ENCODE measurements at places on chromosomes 4 and X. TPM values are rescaled to one million over a fixed set of nuclear protein-coding genes. Genes with fewer than 3 reads are reported as not detected.

DNA sequence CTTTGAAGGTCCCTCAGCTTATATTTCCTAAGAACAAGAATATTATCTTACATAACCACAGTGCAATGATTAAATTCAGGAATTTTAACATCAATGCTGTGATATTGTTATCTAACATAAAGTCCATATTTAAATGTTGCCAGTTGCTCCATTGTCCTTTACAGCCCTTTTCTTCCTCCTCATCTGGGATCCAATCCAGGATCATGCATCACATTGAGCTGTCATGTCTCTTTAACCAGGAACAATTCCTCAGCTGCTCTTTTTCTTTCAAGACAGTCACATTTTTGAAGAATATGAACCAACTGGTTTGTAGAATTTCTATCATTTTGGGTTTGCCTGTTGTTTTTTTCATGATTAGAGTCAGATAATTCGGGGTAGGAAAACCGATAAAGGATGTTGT lies 12.0 kb downstream of the TMSB4X start:
- DNase-seq, result no peak

- DNase-seq, result no peak
These were observed 672.7 kb downstream of the CCSER1 start for GRCh38 chr4:90799895-90800294.

DNA sequence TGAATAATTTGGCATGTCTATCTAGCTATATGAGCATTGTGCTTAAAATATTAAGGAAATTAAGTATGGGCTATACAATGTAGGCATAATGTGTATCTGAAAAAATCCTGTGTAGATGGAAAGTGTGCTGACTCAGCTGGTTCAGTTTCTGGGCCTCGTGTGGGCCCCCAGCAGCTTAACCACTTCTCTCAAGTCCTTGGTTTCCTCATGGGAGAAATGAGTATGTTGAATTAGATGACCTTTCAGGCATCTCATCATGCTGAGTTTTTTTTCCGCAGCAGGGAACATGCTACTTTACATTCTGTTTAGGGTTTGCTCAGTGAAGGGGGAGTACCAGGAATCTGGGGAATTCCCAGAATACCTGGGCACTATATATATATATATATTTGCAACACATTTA lies 30.5 kb downstream of the RHOH start:
- peak; percentile 56 for DNase-seq

DNA sequence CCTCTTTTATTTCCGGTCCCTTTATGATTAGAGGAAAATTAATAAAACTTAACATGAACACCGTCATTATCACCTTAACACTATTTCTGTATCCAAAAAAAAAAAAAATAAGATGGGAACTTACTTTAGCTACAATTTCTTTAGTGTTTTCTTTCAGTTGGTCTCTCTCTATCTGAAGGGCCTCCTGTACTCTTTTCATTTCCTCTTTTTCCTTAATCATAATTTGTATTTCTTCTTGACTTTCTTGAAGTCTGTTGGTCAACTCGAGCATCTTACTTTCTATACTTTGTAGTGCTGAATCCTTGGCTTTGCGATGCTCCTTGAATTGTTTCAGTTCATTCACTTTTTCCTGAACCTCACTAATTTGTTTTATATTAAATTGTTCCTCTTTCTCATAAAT lies 45.3 kb upstream of the BDH2 start:
- no peak for DNase-seq

GRCh38 chr4:84691170-84691691 lies 108.3 kb downstream of the CDS1 start:
- DNase-seq, result peak; percentile 43

- no peak for DNase-seq
These were observed 434.3 kb upstream of the RASGEF1B start for GRCh38 chr4:81905971-81906370.

GRCh38 chrX:153411988-153412574 lies 809 bp downstream of the ZFP92 start:
- DNase-seq, result no peak

DNA sequence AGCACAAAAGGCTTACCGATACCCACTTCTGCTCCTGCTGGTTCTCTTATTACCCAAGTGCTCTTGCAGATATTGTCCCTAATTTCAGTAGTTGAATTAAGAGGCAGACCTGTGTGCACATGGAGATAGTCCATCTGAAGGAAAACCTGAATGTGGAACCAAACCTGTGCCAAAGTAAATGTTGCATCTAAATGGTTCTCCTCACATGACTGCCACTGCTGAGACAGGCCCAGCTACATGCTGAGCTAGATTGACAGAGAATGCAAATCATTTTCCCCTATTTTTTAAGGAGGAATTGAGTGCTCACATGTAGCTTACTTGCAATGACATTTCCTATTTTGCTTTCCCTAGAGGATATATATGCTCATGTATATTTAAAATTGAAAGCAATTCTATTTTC lies 609.1 kb upstream of the TECRL start:
- no peak for DNase-seq

- DNase-seq, result no peak
These were observed 10.1 kb downstream of the CISD2 start for GRCh38 chr4:102878901-102879300.

GRCh38 chrX:120308558-120308957 lies 2.7 kb downstream of the TMEM255A start:
- peak; percentile 31 for DNase-seq

DNA sequence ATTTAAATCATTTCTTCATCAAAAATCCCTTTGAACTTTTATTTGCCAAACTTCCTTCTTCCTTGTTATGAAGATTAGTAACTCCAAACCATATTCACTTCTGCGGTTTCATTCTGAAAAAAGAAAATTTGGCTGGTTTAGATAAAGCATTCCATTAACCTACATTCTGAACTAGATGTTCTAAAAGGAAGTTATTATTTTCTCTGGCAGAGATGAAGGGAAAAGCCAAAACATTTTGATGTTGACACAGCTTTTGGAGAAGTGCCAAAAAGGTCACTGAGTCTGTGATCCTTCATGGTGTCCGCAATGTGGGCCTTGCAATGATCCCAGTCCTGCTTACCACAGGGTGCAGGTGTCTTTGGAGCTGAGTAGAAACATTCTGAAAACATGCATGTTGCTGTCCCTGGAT lies 36.0 kb downstream of the CXCL8 start:
- DNase-seq, result peak; percentile 50

- DNase-seq, result no peak
These were observed 149.4 kb downstream of the NDST4 start for GRCh38 chr4:114964026-114964425.

- DNase-seq, result no peak
These were observed 28.3 kb upstream of the NKX6-1 start for GRCh38 chr4:84527391-84527790.

DNA sequence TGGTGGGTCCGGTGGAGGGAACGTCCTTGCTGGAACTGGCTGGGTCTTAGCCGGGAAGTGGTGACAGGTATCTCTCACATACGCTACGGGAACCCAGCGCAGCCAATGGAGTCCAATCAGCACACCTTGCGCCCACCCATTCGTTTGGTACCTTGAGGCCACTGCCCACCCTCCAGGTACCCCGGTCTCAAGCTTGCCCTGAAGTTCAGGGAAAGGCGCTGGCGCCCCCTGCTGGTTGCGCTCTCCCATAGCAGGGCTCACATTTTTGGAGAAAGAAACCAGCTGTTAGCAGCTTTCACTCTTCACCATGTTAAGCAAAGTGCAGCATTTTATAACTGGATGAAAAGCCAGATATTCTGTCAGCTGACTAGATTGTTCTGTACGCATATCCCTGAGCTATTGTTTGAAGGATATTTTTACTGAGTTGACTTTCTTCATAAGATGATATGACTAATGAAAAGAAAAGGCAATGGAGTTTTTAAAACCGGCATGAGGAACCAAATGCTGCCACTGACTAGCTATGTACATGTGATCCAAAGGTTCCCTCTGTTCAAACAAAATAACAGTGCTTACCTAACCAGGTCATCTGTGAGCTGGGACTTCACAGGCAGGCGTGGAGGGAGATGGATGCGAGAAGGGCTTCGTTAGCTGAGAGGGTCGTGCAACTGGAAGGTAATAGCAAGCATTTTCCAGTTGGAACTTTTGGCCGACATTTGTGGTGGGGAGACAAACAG lies 43.7 kb downstream of the OTOP1 start:
- DNase-seq, result no peak

GRCh38 chr4:33054656-33055196 lies 2334.6 kb downstream of the PCDH7 start:
- peak; percentile 54 for DNase-seq

DNA sequence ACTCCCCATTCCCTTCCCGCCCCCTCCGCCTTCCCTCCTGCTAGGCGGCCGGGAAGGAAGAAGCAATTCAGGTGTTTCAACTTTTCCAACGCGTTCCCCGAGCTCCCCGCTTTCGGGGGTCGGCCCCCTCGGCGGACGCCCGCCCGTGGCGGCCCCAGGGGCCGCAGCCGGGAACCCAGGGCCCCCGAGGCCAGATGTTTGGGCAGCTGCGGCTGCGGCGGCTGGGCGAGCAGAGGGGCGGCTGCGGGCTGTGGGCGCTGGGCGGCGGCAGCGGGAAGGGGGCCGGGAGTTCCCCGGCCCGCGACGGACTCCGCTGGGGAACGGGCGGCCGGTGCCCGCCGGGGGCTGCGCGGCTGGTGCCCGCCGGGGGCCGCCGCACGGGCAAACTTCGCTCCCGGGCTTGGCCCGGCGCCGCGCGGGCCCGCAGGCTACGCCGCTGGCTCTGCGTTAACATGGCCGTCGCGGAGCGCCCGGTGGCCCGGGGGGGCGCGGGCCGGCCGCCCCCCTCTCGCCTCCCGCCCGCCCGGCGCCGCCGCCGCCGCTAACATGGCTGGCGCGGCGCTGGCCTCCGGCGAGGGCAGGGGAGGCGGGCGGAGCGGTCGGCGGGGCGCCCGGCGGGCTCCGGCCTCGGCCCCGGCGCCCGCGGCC lies 510 bp downstream of the HMGB3 start:
- peak; percentile 9 for DNase-seq

DNA sequence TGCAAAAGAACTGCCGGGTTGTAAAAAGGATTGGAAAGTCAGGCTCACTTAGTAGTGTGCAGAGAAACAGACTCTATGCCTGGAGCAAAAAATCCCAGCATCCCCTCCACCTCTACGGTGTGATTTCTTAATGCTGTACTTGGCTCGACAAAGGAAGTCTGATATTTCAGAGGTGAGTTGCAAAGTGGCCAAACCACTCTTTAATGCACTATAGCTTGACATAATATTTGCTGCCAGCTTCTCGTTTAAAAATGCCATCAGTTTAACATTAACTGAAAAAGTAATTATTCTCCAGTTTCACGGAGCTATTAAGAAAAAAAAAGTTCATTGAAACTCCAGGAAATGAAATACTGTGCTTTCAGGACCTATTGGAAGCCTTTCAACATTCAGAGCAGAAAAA lies 448.3 kb upstream of the ZFP42 start:
- peak; percentile 86 for DNase-seq

DNA sequence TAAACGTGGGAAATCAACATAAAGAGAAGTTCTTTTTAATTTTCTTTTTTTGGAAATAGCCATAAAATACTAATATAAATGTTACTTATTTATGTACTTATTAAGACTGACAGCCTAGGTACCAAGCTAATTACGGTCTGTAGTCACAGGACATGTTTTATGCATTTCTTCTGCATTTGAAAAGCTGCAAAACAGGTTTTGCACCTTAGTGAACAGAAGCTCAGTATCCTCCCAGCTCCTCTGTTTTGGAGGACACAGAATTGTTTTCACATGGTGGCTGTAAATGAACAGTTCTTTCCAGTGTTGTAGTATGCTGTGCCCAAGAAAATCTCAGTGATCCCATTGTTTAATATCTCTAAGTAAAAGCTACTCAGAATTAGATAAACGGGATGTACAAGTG lies 1788.0 kb upstream of the TENM3 start:
- DNase-seq, result no peak

GRCh38 chr4:64715741-64716140 lies 306.5 kb upstream of the TECRL start:
- DNase-seq, result no peak

DNA sequence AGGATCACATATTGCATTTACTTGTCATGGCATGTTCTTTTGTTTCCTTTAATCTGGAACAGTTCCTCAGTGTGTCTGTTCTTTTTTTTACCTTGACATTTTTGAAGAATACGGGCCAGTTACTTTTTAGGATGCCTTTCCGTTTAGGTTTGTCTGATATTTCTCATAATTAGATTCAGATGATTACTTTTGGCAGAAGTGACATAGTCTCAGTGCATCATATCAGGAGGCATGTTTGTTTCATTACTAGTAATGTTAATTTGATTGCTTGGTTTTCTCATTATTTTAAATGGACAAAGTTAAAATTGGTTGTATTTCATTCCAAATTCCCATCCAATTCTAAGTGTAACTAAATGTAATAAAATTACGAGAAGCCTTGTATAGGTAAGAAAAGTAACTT lies 8.3 kb downstream of the POLR2B start:
- no peak for DNase-seq

- DNase-seq, result peak; percentile 77
These were observed 585 bp upstream of the SEC24D start for GRCh38 chr4:118836301-118837120.

DNA sequence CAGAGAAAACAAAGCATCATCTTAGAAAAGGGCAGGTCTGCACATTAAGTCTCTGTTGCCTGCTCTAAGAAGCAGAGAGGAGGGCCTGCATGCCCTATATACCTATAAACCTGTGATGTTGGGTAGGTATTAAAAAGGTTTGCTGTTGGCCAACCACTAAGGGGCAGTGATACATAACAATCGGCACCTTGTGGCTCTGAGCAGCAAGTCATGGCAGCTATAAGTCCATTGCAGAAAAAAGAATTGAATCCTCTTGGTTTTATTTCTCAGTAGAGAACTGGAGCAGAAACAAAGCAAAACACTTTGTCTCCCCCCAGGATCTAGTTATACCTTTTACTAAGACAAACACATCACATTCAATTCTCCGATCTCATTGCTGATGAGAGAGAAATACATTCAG lies 1364.4 kb downstream of the STIM2 start:
- peak; percentile 16 for DNase-seq

DNA sequence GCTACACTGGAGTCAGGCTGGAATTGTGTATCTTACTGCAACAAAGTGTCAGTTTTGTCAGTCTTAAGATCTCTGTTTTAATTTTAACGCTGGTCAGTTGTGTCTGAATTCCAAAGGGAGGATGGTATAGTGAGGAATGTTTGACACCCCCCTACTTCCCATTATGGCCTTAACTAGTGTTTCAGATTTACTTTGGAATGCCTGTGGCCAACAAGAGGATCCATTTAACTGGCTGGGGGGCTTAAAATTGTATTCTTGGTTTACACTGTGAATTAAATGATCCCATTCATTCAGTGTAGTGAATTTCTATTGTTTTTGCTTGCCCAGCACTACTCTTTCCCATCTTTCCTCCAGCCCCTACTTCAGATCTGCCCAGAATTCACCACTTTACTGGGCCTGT lies 75.8 kb upstream of the IQCM start:
- DNase-seq, result no peak

Gene PAGE4
- 1.2 TPM for total RNA-seq

Gene NLGN3
- 1.9 TPM for total RNA-seq

Gene YY2
- total RNA-seq, result 0.93 TPM

Gene IQCM
- not detected for total RNA-seq

Gene PPP1R2C
- total RNA-seq, result not detected

Gene MBTPS2
- 10.7 TPM for total RNA-seq

Gene MAGEB5
- not detected for total RNA-seq

Gene UGT2B11
- 0.13 TPM for total RNA-seq

Gene NIPAL1
- 2.2 TPM for total RNA-seq

Data from muscle of leg (tissue), 16 donors.